Central memory CD8-positive, alpha-beta T cell (primary cell): ENCODE measurements at places on chromosomes 16 and 17.

- DNase-seq: no peak
- peaks cover 29% of the 10 kb centered on the region for H3K4me1 ChIP-seq
- peak overlapping the region; percentile 96 for H3K27ac ChIP-seq
Measured at GRCh38 chr17:31320791-31321190, 631 bp downstream of the EVI2A start.

DNA sequence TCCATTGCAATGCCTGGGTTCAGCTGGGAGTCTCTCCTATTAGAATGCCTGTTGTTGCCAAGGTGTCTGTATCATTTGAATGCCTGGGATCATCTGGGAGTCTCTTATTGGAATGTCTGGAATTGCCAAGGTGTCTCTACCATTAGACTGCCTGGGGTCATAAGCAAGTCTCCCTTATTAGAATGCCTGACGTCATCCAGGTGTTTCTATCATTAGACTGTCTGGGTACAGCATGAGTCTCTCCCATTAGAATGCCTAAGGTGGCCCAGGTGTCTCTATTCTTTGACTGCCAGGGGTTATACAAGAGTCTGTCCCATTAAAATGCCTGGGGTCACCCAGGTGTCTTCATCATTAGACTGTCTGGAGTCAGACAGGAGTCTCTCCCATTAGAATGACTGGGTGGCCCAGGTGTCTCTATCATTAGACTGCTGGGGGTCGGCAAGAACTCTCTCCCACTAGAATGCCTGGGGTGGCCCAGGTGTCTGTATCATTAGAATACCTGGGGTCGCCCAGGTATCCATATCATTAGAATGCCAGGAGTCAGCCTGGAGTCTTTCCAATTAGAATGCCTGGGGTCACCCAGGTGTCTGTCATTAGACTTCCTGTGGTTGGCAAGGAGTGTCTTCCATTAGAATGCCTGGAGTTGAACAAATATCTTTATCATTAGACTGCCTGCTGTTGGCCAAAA lies 2274.0 kb downstream of the TP53TG3F start:
- no peak overlapping the region for H3K27ac ChIP-seq
- no peak for DNase-seq
- no peaks in the 10 kb centered on the region for H3K27me3 ChIP-seq

DNA sequence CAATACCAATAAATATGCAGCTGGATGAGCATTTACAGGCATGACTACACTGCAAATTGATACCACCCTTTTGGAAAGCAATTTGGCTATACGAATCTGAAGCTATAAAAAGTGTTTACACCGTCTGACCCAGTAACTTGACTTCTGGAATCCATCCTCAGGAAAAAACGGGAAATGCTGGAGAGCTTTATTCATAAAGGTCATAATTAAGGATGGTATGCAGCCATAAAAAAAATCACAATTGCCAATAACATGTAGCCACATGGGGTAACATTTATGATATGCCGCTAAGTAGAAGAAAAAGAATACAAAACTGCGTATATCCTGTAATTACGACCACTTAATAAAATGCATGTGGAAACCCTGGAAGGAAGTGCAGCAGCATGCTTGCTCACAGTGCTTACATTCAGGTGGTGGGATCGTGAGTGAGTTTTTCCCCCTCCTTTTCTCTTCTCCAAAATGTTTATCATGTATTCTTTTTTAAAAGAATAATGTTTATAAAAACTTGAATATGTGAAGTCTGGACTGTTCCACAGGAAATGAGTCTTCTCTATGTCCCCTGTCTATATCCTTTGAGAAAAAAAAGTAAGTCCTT lies 34.2 kb downstream of the COPRS start:
- H3K4me1 ChIP-seq: no peaks in the 10 kb centered on the region
- H3K27ac ChIP-seq: no peak overlapping the region
- no peak for DNase-seq
- no peak overlapping the region for H3K4me3 ChIP-seq
- H3K27me3 ChIP-seq: peaks cover 23% of the 10 kb centered on the region
- no peaks in the 10 kb centered on the region for H3K36me3 ChIP-seq

DNA sequence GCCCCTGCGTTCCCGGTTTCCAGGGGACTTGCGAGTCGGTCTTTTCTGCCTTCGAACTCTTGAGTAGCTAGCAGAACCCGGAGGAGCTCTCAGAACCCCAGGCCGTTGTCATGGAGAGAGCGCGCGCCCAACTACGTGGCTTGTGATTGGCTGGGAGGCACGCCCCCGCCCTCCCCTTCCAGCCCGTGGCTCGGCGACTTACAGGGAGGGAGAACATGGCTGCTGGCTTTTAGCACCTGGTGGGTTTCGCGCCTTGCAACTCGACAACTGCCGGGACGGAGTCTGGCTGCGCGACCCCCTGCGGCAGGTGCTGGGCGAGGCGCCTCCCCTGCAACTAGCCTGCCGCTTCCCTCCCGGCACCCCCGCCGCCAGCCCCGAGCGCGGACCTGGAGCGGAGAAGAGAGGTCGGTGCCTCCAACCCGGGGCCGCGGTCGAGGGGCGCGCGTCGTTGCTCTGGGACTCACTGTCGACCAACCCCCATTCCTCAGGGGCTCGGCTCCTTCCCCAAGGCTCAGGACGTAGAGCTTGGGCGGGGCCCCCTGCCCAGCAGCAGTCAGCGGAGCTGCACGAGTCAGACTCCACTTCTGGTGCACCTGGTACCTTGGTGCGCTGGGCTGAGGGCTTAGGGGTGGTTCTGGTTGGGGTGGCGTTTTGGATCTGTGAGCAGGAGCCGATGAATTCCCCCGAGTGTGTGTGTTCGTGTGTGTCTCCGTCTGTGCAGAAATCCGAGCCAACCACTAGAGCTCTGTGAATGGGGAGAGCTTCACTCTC lies 9.0 kb upstream of the ZFP90 start:
- H3K36me3 ChIP-seq: peaks cover 4% of the 10 kb centered on the region
- no peaks in the 10 kb centered on the region for H3K27me3 ChIP-seq
- peak overlapping the region; percentile 68 for H3K27ac ChIP-seq
- DNase-seq: peak; percentile 72
- peaks cover 20% of the 10 kb centered on the region for H3K4me1 ChIP-seq
- peak overlapping the region; percentile 88 for H3K4me3 ChIP-seq

GRCh38 chr17:49277638-49278037 lies 47.1 kb upstream of the PHOSPHO1 start:
- H3K4me1 ChIP-seq: no peaks in the 10 kb centered on the region
- no peak overlapping the region for H3K27ac ChIP-seq
- DNase-seq: no peak
- H3K36me3 ChIP-seq: no peaks in the 10 kb centered on the region
- no peak overlapping the region for H3K4me3 ChIP-seq

DNA sequence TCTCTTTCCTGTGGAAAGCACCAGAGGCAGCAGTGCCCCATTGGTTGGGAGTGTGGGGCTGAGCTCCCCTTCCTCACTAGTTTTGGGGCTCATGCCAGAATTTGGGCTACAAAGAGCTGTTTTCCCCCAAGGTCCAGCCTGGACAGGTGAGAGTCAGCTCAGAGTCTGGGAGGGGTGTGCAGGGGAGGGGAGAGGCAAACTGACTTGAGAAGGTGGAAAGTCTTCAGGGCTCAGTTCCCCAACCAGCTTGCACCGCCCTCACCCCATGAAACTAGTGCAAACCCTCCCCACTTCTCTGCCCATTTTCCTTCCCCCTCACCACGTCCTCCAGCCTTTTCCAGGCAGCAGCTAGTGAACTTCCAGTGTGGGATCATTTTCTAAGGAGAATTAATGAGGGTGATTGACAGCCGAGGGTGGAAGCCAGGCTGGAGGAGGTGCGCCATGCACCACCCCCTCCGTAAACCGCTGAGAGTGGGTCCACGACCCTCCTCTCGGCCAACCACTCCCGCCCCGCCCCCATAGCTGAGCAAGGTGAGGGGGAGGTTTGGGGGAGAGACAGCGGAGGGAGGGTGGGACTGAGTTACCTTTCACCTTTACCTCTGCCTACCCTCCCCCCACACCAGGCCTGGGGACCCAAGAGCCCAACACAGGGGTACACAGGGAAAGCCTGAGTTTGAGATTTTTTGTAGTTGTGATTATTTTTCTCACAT lies 6.2 kb upstream of the DLX4 start:
- peaks cover 70% of the 10 kb centered on the region for H3K27me3 ChIP-seq
- H3K27ac ChIP-seq: no peak overlapping the region
- peaks cover 10% of the 10 kb centered on the region for H3K36me3 ChIP-seq
- H3K4me3 ChIP-seq: no peak overlapping the region

DNA sequence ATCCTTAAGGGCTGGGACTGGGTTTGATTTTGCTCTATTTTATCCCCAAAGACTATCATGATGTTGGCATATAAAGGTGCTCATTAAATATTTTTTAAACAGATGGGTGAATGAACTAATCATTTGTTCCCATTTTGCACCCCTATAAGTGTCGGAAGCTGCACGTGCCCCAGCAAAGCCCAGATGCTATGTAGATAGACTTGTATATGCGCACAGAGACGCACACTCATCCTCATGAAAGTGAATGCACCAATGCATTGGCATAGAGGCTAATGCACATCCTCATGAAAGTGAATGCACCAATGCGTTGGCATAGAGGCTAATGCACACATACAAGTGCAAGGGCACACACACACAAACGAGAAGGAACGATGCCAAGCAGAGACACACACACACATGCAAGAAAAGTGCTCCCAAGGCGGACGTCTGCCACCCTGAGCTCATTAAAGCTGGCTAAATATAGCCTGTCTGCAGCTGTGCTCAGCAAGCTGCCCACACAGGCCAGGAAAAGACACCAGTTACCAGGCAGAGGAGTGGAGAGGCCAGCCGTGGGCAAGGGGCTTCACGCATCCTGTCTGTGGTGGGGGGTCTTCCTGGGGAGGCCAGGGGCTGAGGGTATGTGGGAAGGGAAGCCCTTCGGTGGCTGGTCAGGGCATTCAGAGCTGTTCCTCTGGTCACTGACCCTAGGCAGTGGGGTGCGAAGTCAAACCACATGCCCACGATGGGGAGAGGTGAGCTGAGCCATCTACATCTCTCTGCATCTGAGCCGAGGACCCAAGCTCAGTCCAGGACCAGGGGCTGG lies 52.6 kb downstream of the PIMREG start:
- H3K4me1 ChIP-seq: peaks cover 11% of the 10 kb centered on the region
- DNase-seq: no peak
- H3K27me3 ChIP-seq: peaks cover 37% of the 10 kb centered on the region
- H3K4me3 ChIP-seq: peak overlapping the region; percentile 45

DNA sequence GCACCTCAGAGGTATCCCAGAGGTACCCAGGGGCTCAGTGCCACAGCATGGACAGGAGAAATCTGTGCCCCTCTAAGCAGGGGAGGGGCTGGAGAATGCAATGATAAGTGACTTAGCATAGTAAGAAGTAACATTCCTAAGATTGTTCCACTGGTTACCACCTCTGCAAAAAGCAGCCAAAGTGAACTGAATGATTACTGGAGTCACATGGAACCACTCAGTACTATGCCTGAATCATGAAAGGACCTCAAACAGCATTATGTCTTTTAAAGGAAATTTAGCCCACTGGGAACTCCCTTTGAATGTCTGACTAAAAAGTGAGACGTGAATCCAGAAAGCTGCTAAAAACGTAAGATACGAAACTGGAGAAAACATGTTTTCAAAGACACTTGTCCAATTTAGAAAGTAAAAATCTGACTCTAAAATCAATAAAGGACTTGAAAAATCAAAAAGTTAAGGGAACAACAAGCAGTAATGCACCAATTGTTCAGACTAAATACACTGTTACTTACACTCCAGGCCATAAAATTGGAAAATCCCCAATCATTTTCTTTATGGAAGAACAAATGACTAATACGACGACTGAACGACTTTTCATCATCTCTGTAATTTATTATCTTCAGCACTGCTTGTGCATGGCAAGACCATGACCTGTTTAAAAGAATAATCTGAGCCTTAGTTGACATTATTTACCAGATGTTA lies 38.6 kb downstream of the LITAFD start:
- H3K4me3 ChIP-seq: no peak overlapping the region
- no peak overlapping the region for H3K27ac ChIP-seq
- no peaks in the 10 kb centered on the region for H3K27me3 ChIP-seq
- peaks cover 24% of the 10 kb centered on the region for H3K4me1 ChIP-seq
- H3K36me3 ChIP-seq: peaks cover 70% of the 10 kb centered on the region
- no peak for DNase-seq

DNA sequence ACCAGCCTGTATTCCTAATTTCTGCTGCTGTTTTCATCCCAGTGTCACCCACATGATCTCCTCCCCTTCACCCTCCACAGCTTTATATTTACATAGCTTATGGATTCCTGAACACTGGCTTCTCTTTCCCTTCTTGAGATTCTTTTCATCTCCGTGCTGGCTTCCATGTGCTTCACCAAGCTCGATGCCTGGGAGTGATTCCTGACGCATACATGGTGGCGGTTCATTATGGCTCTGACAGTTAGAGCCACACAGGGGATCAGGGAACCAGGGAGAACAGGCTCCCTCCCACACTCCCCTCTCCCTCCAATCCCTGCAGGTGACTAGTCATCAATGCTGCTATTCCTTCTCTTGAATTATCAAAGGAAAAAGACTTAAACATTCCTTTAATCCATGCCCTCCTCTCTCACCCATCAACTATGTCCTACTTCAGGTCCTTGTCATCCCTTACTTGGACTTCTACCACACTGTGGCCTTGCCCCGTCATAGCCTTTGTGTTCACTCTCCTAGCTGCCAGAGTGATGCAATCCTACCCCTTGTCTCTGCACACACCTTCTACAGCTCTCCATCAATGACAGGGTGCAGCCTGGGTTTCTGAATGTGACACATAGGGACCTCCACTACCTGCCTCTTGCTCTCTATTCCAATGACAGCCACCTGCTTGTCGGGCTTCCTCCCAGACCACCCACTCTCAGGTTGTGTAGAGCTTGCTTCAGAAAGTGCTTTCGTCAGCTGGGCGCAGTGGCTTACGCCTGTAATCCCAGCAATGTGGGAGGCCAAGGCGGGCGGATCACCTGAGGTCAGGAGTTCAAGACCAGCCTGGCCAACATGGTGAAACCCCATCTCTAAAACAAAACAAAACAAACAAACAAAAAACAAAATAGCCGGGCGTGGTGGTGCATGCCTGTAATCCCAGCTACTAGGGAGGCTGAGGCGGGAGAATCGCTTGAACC lies 43.6 kb downstream of the MYH13 start:
- H3K27ac ChIP-seq: no peak overlapping the region
- no peaks in the 10 kb centered on the region for H3K36me3 ChIP-seq
- no peak overlapping the region for H3K4me3 ChIP-seq
- H3K27me3 ChIP-seq: peaks cover 25% of the 10 kb centered on the region
- DNase-seq: no peak
- H3K4me1 ChIP-seq: no peaks in the 10 kb centered on the region

DNA sequence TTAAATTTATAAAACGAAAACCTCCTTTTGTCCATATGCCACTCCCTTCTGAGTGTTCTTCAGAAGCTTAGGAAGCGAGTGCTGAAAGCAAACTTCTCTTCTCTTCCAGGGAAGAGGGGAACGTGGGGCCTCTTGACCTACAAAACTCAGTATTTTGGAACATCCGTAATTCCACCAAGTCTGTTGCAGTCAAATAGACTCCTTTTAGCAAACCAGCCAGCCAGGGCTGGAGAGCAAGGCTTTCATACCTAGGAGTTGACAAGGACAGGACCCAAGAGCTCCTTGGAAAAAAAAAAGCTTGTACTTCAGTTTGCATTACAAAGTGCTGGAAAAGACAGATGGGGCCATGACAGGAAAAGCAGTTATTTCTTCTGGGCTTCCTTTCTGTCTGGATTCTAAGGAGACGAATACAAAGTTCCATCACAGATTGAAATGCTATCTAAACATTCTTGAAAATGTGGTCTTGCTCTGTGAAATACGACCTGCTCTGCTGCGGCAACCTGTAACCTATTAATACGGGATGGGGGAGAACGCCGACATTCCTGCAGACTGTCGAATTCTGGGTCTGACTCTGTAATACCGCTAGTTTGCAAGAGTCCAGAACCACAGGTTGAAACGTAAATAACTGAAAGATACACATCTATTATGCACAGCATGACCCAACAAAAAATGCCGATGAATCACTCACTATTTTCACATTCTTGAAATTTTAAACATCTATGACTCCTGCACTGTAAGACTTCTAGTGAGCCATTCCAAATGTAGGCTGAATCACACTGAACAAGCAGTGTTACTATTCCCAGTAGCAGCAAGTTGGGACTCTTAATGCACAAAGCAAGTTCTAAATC lies 20.6 kb downstream of the VPS53 start:
- H3K4me1 ChIP-seq: no peaks in the 10 kb centered on the region
- no peaks in the 10 kb centered on the region for H3K27me3 ChIP-seq
- H3K4me3 ChIP-seq: no peak overlapping the region
